ENCODE measurements at places on chromosomes 5 and 9. TPM values are rescaled to one million over a fixed set of nuclear protein-coding genes. Genes with fewer than 3 reads are reported as not detected.

BICD2 gene
- 32.8 TPM for polyA plus RNA-seq

LECT2 gene
- not detected for polyA plus RNA-seq

SLC6A19 gene
- not detected for polyA plus RNA-seq

SNCAIP gene
- polyA plus RNA-seq: not detected

ACOT12 gene
- polyA plus RNA-seq: not detected

SV2C gene
- polyA plus RNA-seq: not detected

SLC25A2 gene
- polyA plus RNA-seq: not detected

DMRT2 gene
- not detected for polyA plus RNA-seq

MARCOL gene
- not detected for polyA plus RNA-seq

MEGF10 gene
- polyA plus RNA-seq: not detected

PCSK5 gene
- polyA plus RNA-seq: 0.18 TPM

BAAT gene
- polyA plus RNA-seq: not detected

COL27A1 gene
- polyA plus RNA-seq: not detected

BTNL8 gene
- polyA plus RNA-seq: not detected

PALM2AKAP2 gene
- 0.18 TPM for polyA plus RNA-seq

SPINK13 gene
- polyA plus RNA-seq: not detected

TLX3 gene
- polyA plus RNA-seq: not detected

SLC6A18 gene
- not detected for polyA plus RNA-seq

GABRA1 gene
- not detected for polyA plus RNA-seq

SEC24A gene
- 9.1 TPM for polyA plus RNA-seq

C9orf153 gene
- polyA plus RNA-seq: 0.14 TPM

CARTPT gene
- polyA plus RNA-seq: not detected

DPM2 gene
- polyA plus RNA-seq: 44.9 TPM

CCNJL gene
- not detected for polyA plus RNA-seq

TMEM252 gene
- not detected for polyA plus RNA-seq

SPEF2 gene
- polyA plus RNA-seq: not detected

QRFP gene
- not detected for polyA plus RNA-seq

TMC1 gene
- polyA plus RNA-seq: not detected

HTR1A gene
- not detected for polyA plus RNA-seq

Data from IgD-negative memory B cell (primary cell).